ENCODE measurements at places on chromosomes 6 and 20. TPM values are rescaled to one million over a fixed set of nuclear protein-coding genes. Genes with fewer than 3 reads are reported as not detected.

Gene BEND6
- total RNA-seq = 0.88 TPM

Gene CDH4
- 5.8 TPM for total RNA-seq

Gene C20orf144
- 0.08 TPM for total RNA-seq

Gene MUC21
- total RNA-seq = not detected

Gene USP49
- 1.1 TPM for total RNA-seq

Gene GPX5
- total RNA-seq = not detected

Gene PPP1R18
- total RNA-seq = 41.2 TPM

Gene CNKSR3
- 10.7 TPM for total RNA-seq

Gene SUMO4
- not detected for total RNA-seq

Gene BCAS1
- total RNA-seq = 0.36 TPM

Gene JAG1
- total RNA-seq = 37.5 TPM

Gene TENT5A
- total RNA-seq = 1.0 TPM

Gene FLOT1
- 92.0 TPM for total RNA-seq

Gene CFAP61
- total RNA-seq = 0.20 TPM

Gene SOX18
- total RNA-seq = 2.7 TPM

Gene PPP1R14C
- 2.8 TPM for total RNA-seq

Gene NKX2-2
- not detected for total RNA-seq

Gene PRDM13
- 0.83 TPM for total RNA-seq

Gene SASH1
- total RNA-seq = 2.7 TPM

Gene MAPK13
- total RNA-seq = 0.45 TPM

Gene MOG
- not detected for total RNA-seq

Gene ZNF292
- total RNA-seq = 2.8 TPM

Gene MCCD1
- not detected for total RNA-seq

Gene SLC17A1
- total RNA-seq = not detected

Gene DPPA5
- not detected for total RNA-seq

Gene DLL1
- 0.33 TPM for total RNA-seq

All from A549 treated with Hydrocortisone at 1 μM for 4 hours (cell line).